GM13976 (cell line): ENCODE measurements at places on chromosomes 3 and 15.

DNA sequence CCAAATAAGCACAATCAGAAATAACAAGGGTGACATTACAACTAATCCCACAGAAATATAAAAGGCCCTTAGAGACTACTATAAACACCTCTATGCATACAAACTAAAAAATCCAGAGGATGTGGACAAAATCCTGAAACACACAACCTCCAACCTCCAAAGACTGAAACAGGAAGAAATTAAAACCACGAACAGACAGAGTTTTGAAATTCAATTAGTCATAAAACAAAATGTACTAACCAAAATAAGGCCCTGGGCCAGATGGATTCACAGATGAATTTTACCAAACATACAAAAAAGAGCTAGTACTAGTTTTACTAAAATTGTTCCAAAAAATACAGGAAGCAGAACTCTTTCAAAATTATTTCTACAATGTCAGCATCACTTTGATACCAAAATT is 1043.6 kb downstream of the DIPK2A start:
- DNase-seq = no peak

- DNase-seq = no peak
These were observed 888.3 kb upstream of the NR2F2 start for GRCh38 chr15:95442107-95442719.

DNA sequence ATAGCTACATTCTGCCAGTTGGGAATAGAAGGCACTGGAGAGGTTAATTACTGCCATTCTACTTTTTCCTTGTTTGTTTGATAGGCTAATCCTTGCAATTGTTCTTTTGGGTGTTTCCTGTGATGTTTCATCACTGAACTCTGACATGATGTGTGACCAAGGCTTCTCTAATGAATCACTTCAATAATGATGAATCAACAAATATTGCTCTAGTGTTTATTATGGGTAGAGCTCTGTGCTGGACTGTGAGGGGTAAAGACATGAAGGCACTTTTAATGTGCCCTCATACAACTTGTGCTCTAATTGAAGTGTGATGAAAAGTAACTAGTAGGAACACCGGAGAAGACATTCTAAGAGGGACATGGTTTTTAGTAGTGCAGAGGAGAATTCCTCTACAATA is 233.6 kb downstream of the WDR72 start:
- DNase-seq = no peak

- DNase-seq = no peak
These were observed 414.2 kb downstream of the AGBL1 start for GRCh38 chr15:86493884-86494283.

DNA sequence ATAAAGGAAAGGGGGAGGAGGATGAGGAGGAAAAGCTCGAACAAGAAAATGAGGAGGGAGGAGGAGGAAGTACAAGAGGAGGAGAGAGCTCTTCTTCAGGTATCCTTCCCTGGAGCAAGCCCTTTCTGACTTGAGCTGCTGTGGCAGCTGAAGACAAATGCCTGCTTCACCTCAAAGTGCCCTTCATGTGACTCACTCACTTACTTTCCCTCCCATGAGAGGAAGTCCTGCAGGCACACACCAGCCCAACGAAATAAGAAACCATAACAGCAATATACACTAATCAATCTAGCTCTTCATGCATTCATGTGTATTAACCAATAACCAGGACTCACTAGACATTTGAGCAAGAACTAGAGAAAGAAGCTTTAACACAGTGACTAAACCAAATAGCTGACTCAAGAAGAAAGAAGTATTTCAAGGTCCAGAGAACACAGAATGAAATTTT is 251.9 kb downstream of the IGSF11 start:
- peak; percentile 54 for DNase-seq

DNA sequence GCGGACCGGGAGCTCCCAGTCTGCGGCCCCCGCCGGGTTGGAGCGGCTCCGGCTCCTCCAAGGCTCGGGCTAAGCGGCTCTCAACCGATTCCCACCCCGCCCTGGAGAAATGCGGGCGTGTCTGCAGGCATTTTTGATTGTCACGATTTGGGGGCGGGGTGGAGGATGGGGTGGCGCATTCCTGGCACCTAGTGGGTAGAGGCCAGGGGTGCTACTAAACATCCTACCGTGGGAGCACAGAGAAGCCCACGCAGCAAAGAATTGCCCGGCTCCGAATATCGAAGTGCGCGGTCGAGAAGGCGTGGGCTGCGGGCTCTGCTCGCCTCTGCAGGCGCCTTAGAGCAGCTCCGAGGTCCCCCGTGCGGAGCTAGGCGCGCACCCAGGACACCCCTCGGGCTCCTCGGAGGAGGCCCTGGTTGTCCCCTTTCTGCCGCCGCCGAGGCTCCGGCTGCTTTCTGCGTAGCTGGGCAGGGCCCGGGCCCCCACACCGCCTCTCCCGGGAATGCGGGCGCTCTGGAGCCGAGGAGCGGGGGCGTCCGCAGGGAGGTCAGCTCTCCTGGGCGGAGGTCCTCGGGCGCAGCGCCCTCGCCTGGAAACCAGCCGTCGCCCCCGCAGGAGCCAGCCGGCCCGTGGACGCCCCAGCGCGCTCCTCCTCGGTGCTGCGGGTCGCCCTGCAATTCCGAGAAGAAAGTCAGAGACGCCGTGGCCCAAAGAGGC is 16.5 kb upstream of the LAMP3 start:
- peak; percentile 80 for DNase-seq

DNA sequence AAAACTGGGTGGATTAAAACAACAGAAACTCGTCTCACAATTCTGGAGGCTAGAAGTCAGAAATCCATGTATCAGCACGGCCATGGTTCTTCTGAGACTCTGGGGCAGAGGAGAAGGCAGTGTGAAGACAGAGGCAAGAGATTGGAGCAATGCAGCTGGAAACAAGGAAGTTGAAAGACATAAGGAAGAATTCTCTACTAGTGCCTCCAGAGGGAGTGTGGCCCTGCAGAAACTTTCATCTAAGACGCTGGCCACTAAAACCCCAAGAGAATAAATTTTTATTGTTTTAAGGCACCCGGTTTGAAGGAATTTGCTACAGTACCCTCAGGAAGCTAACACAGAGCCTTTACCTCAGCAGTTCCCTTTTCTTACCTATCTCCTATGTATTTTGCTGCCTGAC is 1012.2 kb upstream of the CADM2 start:
- no peak for DNase-seq

GRCh38 chr3:183220828-183221227 is 32.2 kb upstream of the B3GNT5 start:
- DNase-seq = no peak

GRCh38 chr3:132550579-132551305 is 46.3 kb upstream of the ACKR4 start:
- no peak for DNase-seq

DNA sequence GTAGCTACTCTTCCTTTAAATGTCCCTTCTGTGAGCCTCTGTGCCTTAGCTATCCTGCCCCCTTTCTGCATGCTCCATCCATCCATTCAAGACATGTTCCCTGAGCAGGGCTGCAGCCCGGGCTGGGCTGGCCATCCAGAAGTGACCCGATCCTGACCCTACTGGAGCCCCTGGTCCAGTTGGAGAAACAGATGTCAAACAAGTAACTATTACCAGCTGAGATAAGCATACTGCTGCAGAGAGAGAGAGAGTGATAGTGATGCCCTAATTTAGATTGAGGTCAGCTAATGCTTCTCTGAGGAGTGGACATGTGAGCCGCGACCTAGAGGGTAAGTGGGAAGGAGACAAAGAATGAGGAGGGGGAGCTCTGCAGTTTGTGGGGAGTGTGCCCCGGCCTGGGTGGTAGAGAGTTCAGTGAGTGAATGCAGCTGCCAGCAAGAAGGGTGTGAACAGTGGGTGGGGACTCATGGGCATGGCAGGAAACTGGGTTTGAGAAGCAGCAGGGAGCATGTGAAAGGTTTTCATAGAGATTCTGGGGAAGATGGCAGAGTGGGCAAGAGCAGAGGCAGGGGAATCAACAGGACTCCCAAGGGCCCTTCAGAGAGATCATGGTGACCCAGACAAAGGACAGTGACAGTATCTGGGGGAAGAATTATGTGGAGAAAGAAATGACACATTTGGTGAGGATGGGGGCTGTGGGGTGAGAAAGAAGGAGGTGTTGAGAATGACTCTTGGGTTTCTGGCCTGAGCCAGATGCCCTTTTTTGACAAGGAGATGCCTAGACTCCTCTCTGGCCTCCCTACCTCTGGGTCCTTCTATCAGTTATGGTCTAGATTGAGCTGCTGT is 44.9 kb downstream of the CHCHD6 start:
- no peak for DNase-seq

GRCh38 chr15:72156928-72157327 is 38.7 kb downstream of the SENP8 start:
- no peak for DNase-seq

- no peak for DNase-seq
These were observed 74.9 kb downstream of the RAD18 start for GRCh38 chr3:8888301-8888915.

GRCh38 chr3:83033133-83033532 is 1271.7 kb upstream of the GBE1 start:
- no peak for DNase-seq

DNA sequence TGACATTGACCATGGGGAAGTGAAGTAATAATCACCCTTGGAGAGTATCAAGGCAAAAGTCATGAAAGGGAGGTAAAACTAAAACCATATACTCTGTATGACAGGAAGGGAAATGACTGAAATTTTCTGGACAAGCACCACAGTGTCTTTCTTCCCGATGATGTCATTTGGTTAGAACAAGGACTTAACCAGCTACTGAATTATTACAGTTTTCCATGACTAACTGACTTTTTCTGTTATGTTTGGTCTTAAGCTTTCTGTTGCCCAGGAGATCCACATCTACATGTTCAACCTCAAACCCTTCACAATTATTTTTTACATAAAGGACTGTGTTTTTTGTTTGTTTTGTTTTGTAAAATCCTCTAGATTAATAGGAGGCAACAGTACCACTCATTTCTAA is 191.9 kb upstream of the IL12A start:
- no peak for DNase-seq

- DNase-seq = no peak
These were observed 249.4 kb upstream of the RARB start for GRCh38 chr3:25178672-25179071.

DNA sequence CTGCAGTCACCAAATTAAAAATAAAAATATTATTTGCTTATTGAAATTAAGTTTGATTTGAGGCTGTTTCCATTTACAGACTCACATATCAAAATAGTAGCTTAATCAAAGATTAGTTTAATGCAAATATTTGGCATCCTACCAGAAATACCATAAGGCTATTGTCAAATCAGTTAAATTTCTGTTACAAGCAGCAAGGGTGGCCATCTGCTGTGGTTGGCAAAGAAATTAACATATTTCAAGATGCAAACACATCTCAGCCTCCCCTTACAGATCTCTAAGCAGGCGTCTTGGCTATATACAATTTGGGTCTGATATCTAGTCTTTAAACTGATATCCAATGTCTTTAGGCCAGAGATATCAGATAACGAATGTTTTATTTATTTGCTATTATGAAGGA is 83.2 kb upstream of the NEDD4 start:
- DNase-seq = no peak
